ENCODE measurements at places on chromosomes 5 and 9.

GRCh38 chr9:83030391-83031107 is 32.4 kb downstream of the RASEF start:
- no peak for DNase-seq

GRCh38 chr9:109990541-109990940 is 210.5 kb downstream of the PALM2AKAP2 start:
- no peak for DNase-seq

DNA sequence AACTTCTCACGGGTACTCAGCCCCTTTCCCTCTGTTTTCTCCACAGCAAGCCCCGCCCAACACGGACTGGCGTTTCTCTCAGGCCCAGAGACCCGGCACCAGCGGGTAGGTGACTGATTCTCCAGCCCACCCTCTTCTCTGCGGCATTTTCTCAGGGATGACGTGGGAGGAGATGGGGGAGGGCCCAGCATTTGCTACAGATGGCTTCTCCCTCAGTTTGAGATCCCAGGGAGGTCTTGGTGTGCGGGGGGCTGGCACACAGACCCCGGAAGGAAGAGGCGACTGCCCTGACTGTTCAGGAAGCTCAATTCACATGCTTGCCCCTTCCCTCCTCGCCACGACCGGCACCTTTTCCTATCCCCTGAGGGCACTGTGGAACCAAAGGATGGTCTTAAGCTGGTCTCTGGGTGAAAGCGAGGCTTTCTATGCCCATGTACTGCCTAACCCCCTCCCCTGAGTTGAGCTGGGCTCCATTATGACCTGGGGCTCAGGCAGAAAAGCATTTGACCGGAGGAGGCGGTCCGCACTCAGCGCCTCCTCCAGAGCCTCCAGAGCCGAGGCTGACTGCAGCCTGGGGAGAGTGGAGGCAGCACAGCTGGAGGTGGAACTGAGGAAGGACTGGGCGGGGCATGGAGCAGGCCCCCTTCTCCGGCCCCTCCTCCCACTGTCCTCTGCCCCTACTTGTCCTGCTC is 6.0 kb downstream of the PCDHGC5 start:
- no peak for DNase-seq

DNA sequence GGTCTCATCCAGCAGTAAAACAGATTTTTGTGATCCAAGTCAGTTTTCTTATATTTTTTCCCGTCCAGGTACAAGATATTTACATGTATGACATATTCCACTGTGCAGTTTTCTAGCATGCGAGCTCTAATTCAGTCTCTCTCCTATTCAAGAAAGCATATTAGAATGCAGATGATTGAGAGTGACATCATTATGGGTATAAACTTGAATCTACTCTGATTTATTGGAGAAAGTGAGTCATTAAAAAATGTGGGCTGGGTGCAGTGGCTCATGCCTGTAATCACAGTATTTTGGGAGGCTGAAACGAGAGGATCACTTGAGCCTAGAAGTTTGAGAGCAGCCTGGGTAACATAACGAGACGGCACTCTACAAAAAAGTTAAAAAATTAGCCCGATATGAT is 6.2 kb downstream of the FER start:
- DNase-seq = no peak

- DNase-seq = no peak
Observed at GRCh38 chr9:92534204-92534603, 1.6 kb downstream of the ECM2 start.

- no peak for DNase-seq
Observed at GRCh38 chr9:81621785-81622259, 67.5 kb downstream of the TLE1 start.

- no peak for DNase-seq
Observed at GRCh38 chr5:540071-540905, 16.0 kb upstream of the SLC9A3 start.

- DNase-seq = no peak
Observed at GRCh38 chr5:126277762-126278161, 145.4 kb upstream of the GRAMD2B start.

- no peak for DNase-seq
Observed at GRCh38 chr9:114310471-114311450, 12.1 kb upstream of the ORM1 start.

DNA sequence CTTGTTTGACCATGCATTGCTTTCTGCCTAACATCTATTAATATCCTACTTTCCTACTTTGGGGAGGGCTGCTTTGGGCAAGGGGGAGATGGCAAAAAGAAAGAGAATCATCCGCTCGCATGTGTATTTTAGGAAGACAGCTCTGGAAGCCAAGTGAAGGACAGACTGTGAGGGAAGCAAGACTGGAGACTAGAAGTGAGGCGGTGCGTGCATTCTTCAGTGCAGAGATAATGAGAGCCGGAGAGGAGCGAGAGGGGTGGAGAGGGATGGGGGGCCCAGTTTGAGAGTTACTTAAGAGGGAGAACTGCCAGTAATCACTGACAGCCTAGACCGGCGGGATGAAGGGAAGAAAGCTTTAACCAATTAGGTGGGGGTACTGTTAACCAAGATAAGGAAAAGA is 151.7 kb upstream of the RAPGEF1 start:
- no peak for DNase-seq

DNA sequence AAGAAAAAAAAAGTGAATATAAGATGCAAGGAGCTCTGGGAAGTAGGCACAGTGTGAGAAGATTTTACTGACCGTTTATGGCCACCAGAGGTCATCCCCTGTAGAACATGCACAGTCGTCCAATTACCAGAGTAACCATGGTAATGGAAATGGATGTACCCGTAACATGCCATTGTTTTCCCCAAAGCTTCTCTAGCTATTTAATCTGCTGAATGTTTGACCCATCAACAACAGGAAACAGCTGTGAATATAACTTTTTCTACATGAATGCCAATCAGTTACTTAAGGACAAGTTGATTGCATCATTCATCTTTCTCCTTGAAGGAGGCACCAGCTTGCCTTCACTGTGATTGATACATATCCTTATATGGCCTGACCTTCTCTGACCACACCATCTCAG is 1967.0 kb upstream of the CDH9 start:
- DNase-seq = no peak

- DNase-seq = no peak
Observed at GRCh38 chr9:22031655-22032411, 22.7 kb upstream of the CDKN2B start.

GRCh38 chr5:139104577-139105276 is 93.4 kb downstream of the SIL1 start:
- DNase-seq = no peak

GRCh38 chr5:171823269-171823668 is 37.7 kb downstream of the SMIM23 start:
- DNase-seq = no peak

GRCh38 chr9:69671311-69671878 is 776 bp downstream of the APBA1 start:
- no peak for DNase-seq

DNA sequence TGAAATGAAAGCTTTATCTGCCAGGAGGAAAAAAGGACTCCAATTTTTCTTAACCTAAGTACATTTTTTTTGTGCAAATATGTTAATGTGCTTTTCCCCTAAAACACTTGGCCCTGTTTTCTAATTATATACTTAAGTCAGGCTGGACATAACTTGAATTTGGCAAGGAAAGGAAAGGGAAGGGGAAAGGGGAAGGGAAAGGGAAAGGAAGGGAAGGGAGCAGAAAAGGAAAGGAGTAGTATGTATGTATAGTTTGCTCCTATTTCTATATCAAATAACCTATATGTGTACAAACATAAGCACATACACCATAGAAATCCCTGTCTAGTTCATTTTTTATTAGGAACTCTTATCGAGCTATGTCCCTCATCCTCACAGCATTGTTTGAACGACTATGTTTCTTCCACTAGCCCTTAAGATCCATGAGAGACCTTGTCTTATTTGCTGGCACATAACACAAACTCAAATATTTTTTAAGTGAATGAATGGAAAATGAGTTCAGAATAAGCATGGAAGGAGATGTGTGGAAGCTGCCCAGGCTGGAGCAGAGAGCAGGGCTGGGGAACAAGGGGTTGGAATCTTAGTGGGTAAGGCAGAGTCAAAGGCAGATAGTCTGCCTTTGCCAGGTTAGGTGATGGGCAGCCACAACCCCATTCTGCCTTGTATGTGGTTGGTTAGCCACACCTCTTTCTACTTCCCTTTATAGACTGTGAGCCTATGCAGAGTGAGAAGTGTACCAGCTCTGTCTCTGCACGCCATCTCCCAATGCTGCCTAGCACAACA is 70.0 kb downstream of the KLHL3 start:
- DNase-seq = peak; percentile 13

- DNase-seq = no peak
Observed at GRCh38 chr5:128212191-128212806, 128.7 kb downstream of the SLC12A2 start.

GRCh38 chr5:134100283-134101091 is 14.0 kb upstream of the TCF7 start:
- DNase-seq = peak; percentile 81

- no peak for DNase-seq
Observed at GRCh38 chr5:54844905-54845566, 140.4 kb downstream of the ESM1 start.

DNA sequence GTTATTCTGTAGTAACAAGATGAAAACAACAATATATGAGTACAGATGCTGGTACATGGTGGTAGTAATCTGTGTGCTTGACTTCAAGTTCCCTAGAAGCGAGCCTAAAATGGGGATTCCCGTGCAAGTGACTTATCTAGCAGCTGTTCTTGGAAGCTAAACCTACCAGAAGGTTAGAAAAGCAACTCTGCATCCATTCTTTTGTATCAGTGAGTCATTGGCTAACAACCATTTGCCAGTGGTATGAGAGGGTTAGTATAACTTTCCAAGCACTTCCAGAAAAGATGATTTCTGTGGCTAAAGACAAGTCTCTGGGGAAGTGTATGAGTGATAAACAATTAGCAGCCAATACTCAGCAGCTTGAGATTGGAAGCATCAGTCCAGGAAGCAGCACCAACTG is 787.7 kb upstream of the CDH6 start:
- no peak for DNase-seq

- no peak for DNase-seq
Observed at GRCh38 chr9:121852651-121853616, 201.5 kb downstream of the DAB2IP start.

GRCh38 chr9:80449513-80449912 is 877.7 kb downstream of the TLE4 start:
- no peak for DNase-seq

GRCh38 chr5:143227301-143227700 is 176.2 kb downstream of the NR3C1 start:
- no peak for DNase-seq

- DNase-seq = no peak
Observed at GRCh38 chr9:110021891-110022290, 186.1 kb downstream of the C9orf152 start.

DNA sequence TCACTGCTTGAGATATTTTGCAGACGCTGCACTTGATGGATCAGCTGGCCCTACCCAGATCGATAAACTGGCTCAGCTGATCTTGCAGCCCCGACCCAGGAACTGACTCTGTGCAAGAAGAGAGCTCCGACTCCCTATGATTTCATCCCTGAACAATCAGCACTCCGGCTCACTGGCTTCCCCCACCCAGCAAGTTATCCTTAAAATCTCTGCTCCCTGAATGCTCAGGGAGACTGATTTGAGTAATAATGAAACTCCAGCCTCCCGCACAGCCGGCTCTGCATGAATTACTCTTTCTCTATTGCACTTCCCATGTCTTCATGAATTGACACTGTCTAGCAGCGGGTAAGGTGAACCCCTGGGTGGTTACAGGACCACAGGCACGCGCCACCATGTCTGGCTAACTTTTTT is 16.9 kb upstream of the NANS start:
- DNase-seq = no peak

- peak; percentile 34 for DNase-seq
Observed at GRCh38 chr5:143402553-143403333, 743 bp downstream of the NR3C1 start.

GRCh38 chr5:15082096-15082495 is 210.5 kb upstream of the ANKH start:
- no peak for DNase-seq

DNA sequence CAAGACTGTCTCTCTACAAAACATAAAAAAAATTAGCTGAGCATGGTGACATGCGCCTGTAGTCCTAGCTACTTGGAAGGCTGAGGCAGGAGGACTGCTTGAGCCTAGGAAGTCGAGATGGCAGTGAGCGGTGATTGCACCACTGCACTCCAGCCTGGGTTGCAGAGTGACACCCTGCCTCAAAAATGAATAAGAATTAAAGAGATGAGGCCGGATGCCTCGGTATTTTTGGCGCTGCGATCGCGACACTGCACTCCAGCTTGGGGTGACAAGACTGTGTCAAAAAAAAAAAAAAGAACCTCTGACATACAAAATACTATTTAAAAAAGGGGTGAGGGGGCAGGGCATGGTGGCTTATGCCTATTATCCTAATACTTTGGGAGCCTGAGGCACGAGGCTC is 7.3 kb downstream of the GPBP1 start:
- no peak for DNase-seq

DNA sequence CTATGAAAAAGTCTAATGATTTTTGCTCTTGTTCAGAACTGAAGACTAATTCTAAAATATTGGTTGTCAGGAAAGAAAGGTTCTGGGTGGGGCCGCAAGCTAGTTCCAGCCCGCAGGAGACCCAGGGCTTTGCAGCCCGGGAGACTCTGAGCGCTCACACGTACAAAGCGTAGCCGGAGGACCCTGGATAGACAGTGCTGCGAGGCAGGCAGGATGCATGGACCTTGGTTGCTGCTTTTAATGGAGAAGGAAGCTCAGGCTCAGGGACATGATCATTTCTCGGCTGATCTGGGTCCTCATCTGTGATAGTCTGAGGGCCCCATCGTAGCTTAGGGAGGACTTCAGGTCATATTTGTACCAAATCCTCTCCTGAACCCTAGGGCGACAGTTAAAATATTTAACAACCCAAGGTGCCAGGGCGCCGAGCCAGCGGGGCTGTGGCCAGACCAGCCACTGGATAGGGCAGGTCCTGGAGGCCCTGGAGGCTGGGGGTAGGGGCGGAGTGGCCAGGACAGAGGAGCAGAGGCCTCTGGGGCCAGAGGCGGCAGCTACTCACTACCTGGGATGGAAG is 70.1 kb upstream of the UNC5A start:
- no peak for DNase-seq

GRCh38 chr9:125893277-125893676 is 146.1 kb downstream of the PBX3 start:
- DNase-seq = no peak

DNA sequence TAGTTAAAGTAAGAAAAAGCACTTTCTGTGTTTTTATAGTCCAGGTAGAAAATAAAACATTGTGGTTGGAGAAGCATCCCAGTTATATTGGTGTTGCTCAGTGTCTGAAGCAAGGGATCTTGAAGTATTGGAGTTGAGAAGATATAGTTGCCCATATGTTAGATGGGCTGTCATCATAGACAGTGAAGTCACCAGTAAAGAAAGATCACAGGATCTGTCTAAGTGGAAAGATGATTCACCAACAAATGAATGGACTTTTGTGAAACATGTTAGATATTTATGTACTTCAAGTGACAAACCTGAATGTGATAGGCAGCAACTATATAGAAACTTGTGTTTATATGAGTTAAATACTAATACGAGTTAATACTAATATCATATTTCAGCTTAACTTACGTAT is 11.7 kb downstream of the OGN start:
- DNase-seq = no peak

Data from stimulated activated CD4-positive, alpha-beta T cell treated with anti-CD3 and anti-CD28 coated beads, Interleukin-15, amount 100 ng/mL, for 48 hours (primary cell).